Natural killer cell (primary cell): ENCODE measurements at places on chromosomes 7 and 10. TPM values are rescaled to one million over a fixed set of nuclear protein-coding genes. Genes with fewer than 3 reads are reported as not detected.

The GRID2IP gene
- 0.45 TPM for total RNA-seq

The PAPSS2 gene
- 0.13 TPM for total RNA-seq

The HABP2 gene
- total RNA-seq = not detected

The GRM8 gene
- total RNA-seq = not detected

The TLX1 gene
- not detected for total RNA-seq

The VGF gene
- not detected for total RNA-seq

The STEAP1 gene
- total RNA-seq = not detected

The ZNRF2 gene
- 36.3 TPM for total RNA-seq

The TYSND1 gene
- total RNA-seq = 17.9 TPM

The NEUROG3 gene
- not detected for total RNA-seq

The LRIT1 gene
- total RNA-seq = not detected

The PNLIPRP3 gene
- not detected for total RNA-seq

The SYCE1 gene
- total RNA-seq = not detected

The TPST1 gene
- total RNA-seq = 14.3 TPM

The TMEM26 gene
- total RNA-seq = not detected

The PAOX gene
- total RNA-seq = 4.2 TPM

The OAT gene
- 35.8 TPM for total RNA-seq

The MCM10 gene
- total RNA-seq = 1.3 TPM

The CPA2 gene
- total RNA-seq = not detected

The PRF1 gene
- total RNA-seq = 1,641 TPM

The LBX1 gene
- total RNA-seq = not detected

The FAM180A gene
- not detected for total RNA-seq

The TACC2 gene
- not detected for total RNA-seq

The GATA3 gene
- total RNA-seq = 68.8 TPM

The TSPAN12 gene
- not detected for total RNA-seq

The NANOS1 gene
- total RNA-seq = 0.09 TPM

The MRC1 gene
- 0.18 TPM for total RNA-seq

The UFSP1 gene
- 1.0 TPM for total RNA-seq

The RGR gene
- total RNA-seq = not detected

The TEX36 gene
- not detected for total RNA-seq

The GARIN1A gene
- 1.1 TPM for total RNA-seq

The HMX2 gene
- total RNA-seq = not detected

The NUPR2 gene
- total RNA-seq = not detected

The KIAA1217 gene
- total RNA-seq = not detected

The SLC26A4 gene
- total RNA-seq = 0.45 TPM

The GPR85 gene
- total RNA-seq = not detected

The ZNF775 gene
- total RNA-seq = 2.7 TPM

The HUS1 gene
- 55.6 TPM for total RNA-seq

The PKD2L1 gene
- total RNA-seq = not detected

The AKR1D1 gene
- total RNA-seq = not detected

The AP3M1 gene
- 41.5 TPM for total RNA-seq

The STK17A gene
- total RNA-seq = 135 TPM

The TUBAL3 gene
- total RNA-seq = not detected

The NXPH1 gene
- not detected for total RNA-seq

The TMEM236 gene
- total RNA-seq = 0.16 TPM

The RNF32 gene
- 0.80 TPM for total RNA-seq

The MYOZ1 gene
- not detected for total RNA-seq

The TEX47 gene
- total RNA-seq = not detected

The CLCN1 gene
- total RNA-seq = 0.16 TPM
